ENCODE measurements at places on chromosomes 3 and 15.

DNA sequence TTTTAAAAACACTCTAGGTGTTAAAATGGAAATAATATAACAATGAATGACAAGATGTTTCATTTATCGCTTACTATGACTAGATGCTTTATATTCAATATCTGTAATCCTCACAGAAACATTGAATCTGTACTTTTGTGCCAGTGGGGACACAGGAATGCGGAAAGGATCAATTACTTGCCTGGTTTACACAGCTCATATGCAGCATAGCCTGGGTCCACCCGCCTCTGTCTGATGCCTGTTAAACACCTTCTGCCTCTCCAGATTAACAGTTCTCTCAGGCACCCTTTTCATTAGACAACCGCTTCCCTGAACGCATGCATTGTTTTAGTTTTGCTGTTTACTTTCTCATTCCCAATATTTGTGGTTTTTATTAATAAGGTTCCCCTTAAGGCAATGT lies 12.9 kb upstream of the KCNAB1 start:
- DNase-seq, result no peak

- DNase-seq, result no peak
Observed at GRCh38 chr3:184604615-184605290, 43.2 kb downstream of the EPHB3 start.

- no peak for DNase-seq
Observed at GRCh38 chr3:177694316-177694715, 497.0 kb upstream of the TBL1XR1 start.

DNA sequence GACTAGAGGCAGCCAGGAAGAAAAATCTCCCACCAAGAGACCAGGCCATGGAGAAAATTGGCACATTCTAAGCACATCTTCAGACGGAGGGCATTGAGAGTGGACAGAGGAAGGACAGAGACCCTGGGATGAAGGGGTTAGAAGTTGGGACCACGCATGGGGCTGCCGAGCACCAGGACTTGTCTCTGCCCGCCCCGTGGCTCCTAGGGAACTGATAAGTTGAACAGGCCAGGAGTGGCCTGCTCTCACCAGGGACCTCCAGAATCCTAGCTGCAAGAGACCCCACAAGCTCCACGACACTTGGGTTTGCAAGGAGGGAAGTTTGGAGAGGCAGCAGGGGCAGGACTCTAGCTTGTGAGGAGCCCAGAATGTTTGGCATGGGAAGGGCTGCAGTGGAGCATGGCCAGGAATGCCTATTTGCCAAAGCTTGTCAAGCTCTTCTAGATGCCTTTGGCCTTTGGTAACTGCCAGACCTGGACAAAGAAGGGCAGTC lies 355.1 kb downstream of the NSUN3 start:
- no peak for DNase-seq

DNA sequence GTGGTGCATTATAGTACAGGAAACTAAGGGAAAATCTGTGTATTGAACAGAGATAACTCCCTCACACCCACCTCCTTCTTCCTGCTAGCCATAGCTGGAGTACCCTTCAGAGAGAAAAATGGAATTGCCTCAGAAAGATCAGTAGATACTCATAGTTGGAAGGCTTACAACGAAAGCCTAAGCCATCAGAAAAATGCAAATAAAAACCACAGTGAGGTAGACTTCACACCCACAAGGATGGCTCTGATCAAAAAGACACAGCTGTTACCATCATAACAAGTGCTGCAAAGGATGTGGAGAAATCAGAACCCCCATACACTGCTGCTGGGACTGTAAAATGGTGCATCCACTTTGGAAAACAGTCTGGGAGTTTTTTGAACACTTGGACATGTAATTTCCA lies 7.4 kb upstream of the DLG1 start:
- no peak for DNase-seq

- DNase-seq, result no peak
Observed at GRCh38 chr3:60217156-60217911, 1033.9 kb downstream of the FHIT start.

- no peak for DNase-seq
Observed at GRCh38 chr15:78682004-78682651, 41.1 kb upstream of the CHRNB4 start.

GRCh38 chr3:146156666-146157314 lies 4.2 kb downstream of the PLOD2 start:
- DNase-seq, result no peak

DNA sequence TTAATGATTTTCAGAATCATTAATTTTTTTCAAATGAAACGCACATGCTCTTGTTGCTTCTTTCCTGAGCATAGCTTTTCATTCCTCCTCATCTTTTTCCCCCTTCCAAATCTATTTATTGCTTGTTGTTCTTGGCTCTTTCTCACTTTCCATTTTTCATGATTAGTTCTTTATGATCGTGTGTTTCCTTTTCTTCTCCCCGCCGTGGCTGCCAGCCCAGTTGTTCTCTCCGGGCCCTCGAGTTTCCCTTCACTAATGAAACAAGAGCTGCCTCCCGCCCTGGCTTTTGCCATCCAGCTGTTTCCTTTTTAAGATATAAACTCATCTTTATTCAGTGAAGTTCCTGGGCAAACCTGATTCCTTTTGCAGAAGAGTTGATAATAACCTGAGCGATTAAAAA lies 170.2 kb upstream of the NR2F2 start:
- peak; percentile 34 for DNase-seq

GRCh38 chr3:23659840-23660430 lies 145.8 kb upstream of the UBE2E1 start:
- DNase-seq, result no peak

- DNase-seq, result no peak
Observed at GRCh38 chr3:165336786-165337185, 140.6 kb upstream of the SLITRK3 start.

GRCh38 chr15:55937040-55937439 lies 56.4 kb downstream of the NEDD4 start:
- DNase-seq, result no peak

DNA sequence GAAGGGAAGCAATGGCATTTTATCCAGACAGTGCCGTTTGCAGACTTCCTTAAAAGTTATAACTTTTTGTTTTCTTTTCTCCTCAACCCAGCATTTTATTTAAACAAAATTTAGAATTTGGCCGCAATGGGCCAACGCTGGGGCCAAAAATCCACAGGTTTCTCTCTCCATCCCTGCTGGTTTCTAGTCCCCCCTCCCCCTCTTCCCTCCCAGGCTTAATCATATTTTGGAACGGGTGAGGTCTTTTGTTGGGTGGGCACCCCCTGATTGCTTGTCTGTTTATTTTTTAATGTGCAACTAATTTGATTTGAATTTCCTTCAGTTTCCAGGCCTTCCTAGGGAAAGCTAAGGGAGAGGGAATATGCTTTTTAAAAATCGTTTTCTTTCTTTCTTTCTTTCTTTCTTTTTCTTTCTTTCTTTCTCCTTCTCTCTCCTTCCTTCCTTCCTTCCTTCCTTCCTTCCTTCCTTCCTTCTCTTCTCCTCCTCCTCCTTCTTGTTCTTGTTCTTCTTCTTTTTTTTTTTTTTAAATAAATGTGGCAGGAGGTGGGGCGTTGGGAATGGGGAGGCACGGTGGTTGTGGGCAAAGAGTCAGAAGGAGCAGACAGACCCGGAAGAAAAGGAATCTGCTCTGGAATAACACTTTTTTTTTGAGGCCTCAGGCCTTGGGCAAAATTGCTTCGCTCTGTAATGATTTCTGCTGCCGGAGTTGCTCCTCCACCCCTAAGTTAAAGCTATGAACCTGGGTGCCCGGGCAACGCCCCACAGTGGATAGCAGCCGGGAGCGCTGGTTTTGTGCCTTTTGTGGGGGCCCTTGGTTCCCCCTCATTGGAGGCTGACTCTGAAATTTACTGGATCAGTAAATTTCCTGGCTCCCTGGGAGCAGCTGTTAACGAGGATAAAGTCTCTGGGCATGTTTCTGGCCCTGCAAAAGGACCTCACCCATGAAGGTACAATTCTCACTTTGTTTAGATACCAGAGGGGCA lies 1.9 kb downstream of the FNDC3B start:
- no peak for DNase-seq

- DNase-seq, result peak; percentile 48
Observed at GRCh38 chr3:195240171-195240701, 30.7 kb downstream of the XXYLT1 start.

DNA sequence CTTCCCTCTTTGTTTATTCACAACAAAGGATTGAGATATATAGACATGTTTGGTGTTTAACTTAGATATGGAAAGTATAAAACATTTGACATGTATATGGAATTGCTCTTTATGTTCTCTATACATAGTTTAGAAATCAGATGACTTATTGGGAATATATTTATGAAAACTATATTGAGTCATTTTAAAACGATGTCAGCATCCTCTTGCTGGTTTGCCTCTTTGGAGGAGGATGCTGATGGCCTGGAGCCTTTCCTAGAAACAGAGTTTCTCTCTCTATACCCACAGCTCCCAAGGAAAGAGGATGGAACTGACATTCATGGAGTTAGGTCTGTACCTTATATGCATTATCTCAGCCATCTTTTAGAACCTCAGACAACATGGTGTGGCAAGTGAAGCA lies 40.3 kb downstream of the ZBTB38 start:
- DNase-seq, result no peak

DNA sequence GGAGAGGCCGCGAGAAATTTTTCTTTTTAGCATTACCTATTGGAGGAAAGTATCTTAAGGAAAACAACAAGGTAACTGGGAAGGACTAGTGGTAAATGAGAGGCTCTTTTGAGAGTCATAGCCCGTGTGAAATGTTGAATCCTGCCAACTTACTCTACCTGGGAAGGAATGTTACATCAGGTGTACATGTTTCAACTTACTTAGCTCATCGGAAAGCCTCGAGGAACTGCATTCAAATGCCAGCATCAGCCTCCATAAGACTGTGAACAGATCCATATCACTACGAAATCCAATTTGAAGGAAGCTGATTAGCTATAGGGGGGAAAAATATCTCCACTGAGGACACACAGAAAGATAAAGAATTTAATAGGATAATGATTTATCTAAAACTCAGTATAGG lies 72.3 kb upstream of the PDZRN3 start:
- DNase-seq, result no peak

GRCh38 chr15:97101572-97101971 lies 771.1 kb downstream of the NR2F2 start:
- no peak for DNase-seq

DNA sequence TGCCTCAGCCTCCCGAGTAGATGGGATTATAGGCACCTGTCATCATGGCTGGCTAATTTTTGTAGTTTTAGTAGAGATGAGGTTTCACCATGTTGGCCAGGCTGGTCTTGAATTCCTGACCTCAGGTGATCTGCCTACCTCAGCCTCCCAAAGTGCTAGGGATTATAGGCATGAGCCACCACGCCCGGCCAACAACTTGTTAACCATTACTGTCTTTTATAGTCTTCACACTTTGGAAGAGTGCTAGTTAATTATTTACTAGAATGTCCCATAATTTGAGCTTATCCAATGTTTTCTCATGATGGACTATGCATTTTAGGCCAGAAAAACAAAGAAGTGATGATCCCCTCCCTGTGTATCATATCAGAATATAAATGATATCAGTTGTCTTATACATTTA lies 288.6 kb upstream of the CBLB start:
- no peak for DNase-seq

GRCh38 chr3:177599326-177599725 lies 402.0 kb upstream of the TBL1XR1 start:
- no peak for DNase-seq

DNA sequence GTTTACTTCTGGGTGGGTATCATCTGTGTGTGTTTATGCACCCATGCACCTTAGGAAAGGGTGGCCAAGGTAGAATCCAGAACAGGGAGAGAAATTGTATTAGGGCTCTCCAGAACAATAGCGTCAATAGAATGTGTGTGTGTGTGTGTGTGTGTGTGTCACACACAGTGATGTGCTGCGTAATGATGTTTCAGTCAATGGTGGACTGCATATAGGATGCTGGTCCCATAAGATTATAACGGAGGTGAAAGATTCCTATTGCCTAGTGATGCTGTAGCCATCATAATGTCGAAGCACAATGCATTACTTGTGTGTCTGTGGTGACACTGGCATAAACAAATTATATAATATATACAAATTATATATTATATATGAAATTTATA lies 69.3 kb upstream of the PRR23C start:
- DNase-seq, result no peak

- DNase-seq, result no peak
Observed at GRCh38 chr15:43251871-43252250, 14.9 kb downstream of the TGM5 start.

DNA sequence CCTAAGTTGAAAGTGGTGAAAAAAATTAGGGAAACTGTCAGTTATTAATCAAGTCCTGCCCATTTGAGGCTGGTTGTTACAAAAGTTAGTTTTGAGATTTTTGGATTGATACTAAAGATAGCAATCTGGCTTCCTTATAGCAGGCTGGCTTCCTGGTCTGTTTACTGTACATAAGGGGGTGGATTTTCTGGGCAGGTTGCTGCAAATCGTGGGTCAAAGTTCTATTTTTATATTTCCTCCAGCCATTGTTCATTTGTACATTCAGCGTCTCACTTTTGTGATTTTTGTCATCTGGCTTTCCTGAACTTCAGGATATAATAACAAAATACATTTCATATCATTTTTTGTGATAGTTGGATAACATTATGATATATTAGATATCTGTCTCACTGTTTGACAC lies 49.5 kb downstream of the CLDN1 start:
- DNase-seq, result no peak

GRCh38 chr3:37224879-37225278 lies 50.5 kb upstream of the LRRFIP2 start:
- DNase-seq, result no peak

DNA sequence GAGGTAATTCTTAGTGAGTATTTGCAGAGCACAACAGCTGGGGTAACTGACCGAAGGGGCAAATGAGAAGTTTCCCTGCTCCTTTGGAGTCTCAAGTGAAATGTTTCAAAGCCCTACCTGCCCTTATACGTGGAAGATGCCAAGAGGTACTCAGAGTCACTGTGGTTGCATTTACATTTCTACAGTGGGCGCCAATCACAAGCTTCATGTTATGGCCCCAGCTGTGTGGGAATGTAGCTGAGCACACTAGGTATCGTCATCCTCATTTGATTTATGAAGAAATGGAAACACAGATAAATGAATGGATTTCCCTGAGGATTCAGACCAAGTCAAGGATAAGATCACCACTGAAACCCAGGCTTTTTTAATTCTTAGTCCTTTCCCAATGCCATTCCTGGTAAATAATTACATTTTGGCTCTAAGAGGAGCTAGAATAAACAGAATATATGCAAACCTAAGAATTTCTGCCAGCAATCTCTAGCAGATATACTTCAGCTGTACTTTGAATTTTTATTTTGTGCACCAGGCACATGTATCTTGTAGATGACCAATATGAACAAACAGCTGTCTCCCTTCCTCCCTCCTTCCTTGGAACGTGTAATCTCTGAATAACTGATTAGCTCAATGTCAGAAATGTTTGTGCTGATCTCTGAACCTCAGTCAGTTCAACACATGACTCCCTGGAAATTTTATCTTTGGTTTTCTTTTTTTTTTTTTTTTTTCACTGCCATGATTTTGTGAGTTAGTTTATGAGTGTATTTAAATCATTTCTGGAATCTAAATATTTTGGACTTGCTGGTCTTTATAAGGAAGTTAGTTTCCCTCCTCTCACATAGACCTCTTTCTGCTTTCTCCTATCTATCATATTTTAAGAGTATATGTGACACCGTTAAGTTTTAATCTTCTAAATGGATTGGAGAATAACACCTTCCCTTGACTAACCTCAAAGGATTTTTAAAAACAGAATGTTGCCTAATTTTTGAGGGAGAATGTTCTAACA lies 69.2 kb downstream of the MAP2K5 start:
- no peak for DNase-seq
